Mammary microvascular endothelial cell (primary cell): ENCODE measurements at places on chromosomes 2 and 18. TPM values are rescaled to one million over a fixed set of nuclear protein-coding genes. Genes with fewer than 3 reads are reported as not detected.

FMNL2 gene
- total RNA-seq, result 28.1 and 31.1 TPM in 2 replicates

TEX51 gene
- total RNA-seq, result not detected in 2 replicates

KCNJ13 gene
- not detected in 2 replicates for total RNA-seq

ERICH2 gene
- total RNA-seq, result not detected in 2 replicates

XIRP2 gene
- total RNA-seq, result 0.20 and 0.27 TPM in 2 replicates

PJVK gene
- not detected in 2 replicates for total RNA-seq

DYNAP gene
- total RNA-seq, result not detected in 2 replicates

PCARE gene
- total RNA-seq, result not detected in 2 replicates

OLA1 gene
- 116 and 135 TPM in 2 replicates for total RNA-seq

HMSD gene
- not detected in 2 replicates for total RNA-seq

RFX8 gene
- total RNA-seq, result 0.44 and 2.3 TPM in 2 replicates

SERPINB4 gene
- total RNA-seq, result not detected in 2 replicates

SP140 gene
- total RNA-seq, result under 0.01 and 0.20 TPM in 2 replicates

SCN3A gene
- total RNA-seq, result 0.98 and 2.1 TPM in 2 replicates

HOXD9 gene
- 13.6 and 17.2 TPM in 2 replicates for total RNA-seq

SP9 gene
- total RNA-seq, result not detected in 2 replicates

FARSB gene
- 26.9 and 30.2 TPM in 2 replicates for total RNA-seq

ANKRD30B gene
- total RNA-seq, result not detected in 2 replicates

GPR17 gene
- not detected in 2 replicates for total RNA-seq

ZSWIM2 gene
- not detected in 2 replicates for total RNA-seq

REEP1 gene
- 0.40 and 1.0 TPM in 2 replicates for total RNA-seq

PIAS2 gene
- 7.6 and 11.6 TPM in 2 replicates for total RNA-seq

ZNF516 gene
- 5.8 and 6.3 TPM in 2 replicates for total RNA-seq

LOXHD1 gene
- total RNA-seq, result not detected in 2 replicates

COBLL1 gene
- 17.7 and 17.9 TPM in 2 replicates for total RNA-seq

HOXD12 gene
- not detected in 2 replicates for total RNA-seq

GALNT5 gene
- under 0.01 and 0.07 TPM in 2 replicates for total RNA-seq

ACTG2 gene
- total RNA-seq, result 0.25 TPM in 1 of 2 replicates, not detected in the other

SLC5A7 gene
- not detected in 2 replicates for total RNA-seq

RIF1 gene
- 19.5 and 21.5 TPM in 2 replicates for total RNA-seq

BOLL gene
- total RNA-seq, result not detected in 2 replicates

CCDC93 gene
- 10.2 and 16.6 TPM in 2 replicates for total RNA-seq
